ENCODE measurements at places on chromosomes 16 and 17. TPM values are rescaled to one million over a fixed set of nuclear protein-coding genes. Genes with fewer than 3 reads are reported as not detected.
A peak's percentile ranks its signal among the peaks of the same experiment; 100 is the strongest.

PRDM7 gene
- total RNA-seq, result not detected

ZSWIM7 gene
- 12.4 TPM for total RNA-seq

NXPH3 gene
- not detected for total RNA-seq

BANP gene
- total RNA-seq, result 47.5 TPM

PRR35 gene
- not detected for total RNA-seq

VTN gene
- total RNA-seq, result 0.22 TPM

MSLN gene
- total RNA-seq, result 3.4 TPM

- H3K4me3 ChIP-seq, result no peak overlapping the region
- DNase-seq, result no peak
- H3K36me3 ChIP-seq, result no peaks in the 10 kb centered on the region
- no peaks in the 10 kb centered on the region for H3K27me3 ChIP-seq
Observed at GRCh38 chr16:7550096-7550495, 217.5 kb downstream of the RBFOX1 start.

DNA sequence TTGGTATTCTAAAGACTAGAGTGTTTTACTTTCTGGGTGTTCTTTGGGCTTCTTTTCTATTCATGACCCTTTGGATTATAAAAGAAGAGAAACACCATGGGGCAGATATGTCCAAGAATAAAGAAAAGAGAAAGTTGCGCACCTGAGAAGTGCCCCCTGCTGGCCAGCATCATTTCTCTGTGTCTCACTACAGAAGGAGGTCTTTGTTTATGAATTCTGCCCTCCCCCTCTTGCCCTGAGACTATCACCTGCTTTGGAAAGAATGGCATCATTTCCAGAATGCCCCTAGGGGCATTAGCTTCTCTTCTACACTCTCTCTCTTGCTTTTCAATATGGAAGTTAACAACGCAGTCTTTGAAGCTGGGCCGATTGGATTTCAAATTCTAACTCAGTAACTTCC, 45.0 kb downstream of the CDH13 start:
- H3K4me1 ChIP-seq, result no peaks in the 10 kb centered on the region
- H3K4me3 ChIP-seq, result no peak overlapping the region
- H3K36me3 ChIP-seq, result no peaks in the 10 kb centered on the region
- no peak overlapping the region for H3K27ac ChIP-seq
- no peak for DNase-seq

DNA sequence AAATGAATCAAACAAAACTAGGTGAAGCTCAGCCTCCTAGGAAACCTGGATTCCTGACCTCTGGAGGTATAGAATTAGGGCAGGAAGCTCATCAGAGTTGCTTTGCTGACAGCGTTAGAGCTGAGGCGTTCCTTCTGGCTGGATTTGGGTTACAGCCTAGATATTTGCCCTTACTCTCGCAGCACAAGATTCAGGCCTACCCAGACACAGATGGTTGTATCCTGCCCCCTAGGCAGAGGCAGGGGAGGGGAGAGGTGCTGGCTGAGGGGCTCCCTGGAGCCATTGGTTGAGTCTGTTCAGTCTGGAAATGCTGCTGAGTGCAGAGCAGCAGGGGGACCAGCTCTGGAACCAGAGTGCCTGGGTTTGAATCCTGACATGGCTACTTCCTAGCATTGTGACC, 78.4 kb downstream of the MPRIP start:
- no peak overlapping the region for H3K27ac ChIP-seq
- peaks cover 18% of the 10 kb centered on the region for H3K36me3 ChIP-seq
- peaks cover 18% of the 10 kb centered on the region for H3K4me1 ChIP-seq
- no peak for DNase-seq
- no peak overlapping the region for H3K4me3 ChIP-seq

GRCh38 chr16:4245077-4245791, 3.4 kb upstream of the SRL start:
- no peak for DNase-seq
- H3K4me1 ChIP-seq, result no peaks in the 10 kb centered on the region
- peaks cover 5% of the 10 kb centered on the region for H3K36me3 ChIP-seq
- no peak overlapping the region for H3K4me3 ChIP-seq

- no peak overlapping the region for H3K27ac ChIP-seq
- peaks cover 70% of the 10 kb centered on the region for H3K27me3 ChIP-seq
- DNase-seq, result no peak
- H3K4me3 ChIP-seq, result no peak overlapping the region
Observed at GRCh38 chr17:40058186-40058784, 4.1 kb upstream of the MED24 start.

GRCh38 chr17:45316434-45317110, at the start of gene MAP3K14:
Gene MAP3K14 (minus strand): TSS chr17:45317020. CDS start chr17:45290745, 26,275 bp downstream.
- no peaks in the 10 kb centered on the region for H3K27me3 ChIP-seq
- H3K4me1 ChIP-seq, result peaks cover 85% of the 10 kb centered on the region
- DNase-seq, result peak; percentile 81

DNA sequence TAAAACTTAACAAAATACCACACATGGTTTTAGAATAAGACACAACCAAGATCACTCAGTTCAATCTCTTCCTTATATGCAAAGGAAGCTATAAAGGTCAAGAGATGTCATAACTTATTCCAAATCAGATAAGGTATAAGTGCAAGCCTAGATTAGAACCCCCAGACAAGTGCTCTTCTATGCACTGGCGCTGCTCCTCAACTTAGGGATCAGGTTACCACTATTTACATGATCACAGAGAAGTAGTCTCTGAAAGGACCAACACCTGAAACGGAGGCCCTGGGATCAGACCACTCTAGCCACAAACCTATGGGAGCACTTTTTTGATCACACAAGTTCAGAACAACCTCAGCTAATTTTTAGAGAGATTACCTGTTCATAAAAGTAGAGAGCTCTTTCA, 16.6 kb downstream of the COPS3 start:
- no peaks in the 10 kb centered on the region for H3K4me1 ChIP-seq
- peaks cover 17% of the 10 kb centered on the region for H3K36me3 ChIP-seq
- no peak overlapping the region for H3K4me3 ChIP-seq
- H3K27me3 ChIP-seq, result no peaks in the 10 kb centered on the region
- DNase-seq, result no peak

GRCh38 chr17:35713069-35713728, 18.2 kb upstream of the RASL10B start:
- no peaks in the 10 kb centered on the region for H3K27me3 ChIP-seq
- H3K4me3 ChIP-seq, result no peak overlapping the region
- peaks cover 29% of the 10 kb centered on the region for H3K36me3 ChIP-seq
- DNase-seq, result no peak

- no peaks in the 10 kb centered on the region for H3K4me1 ChIP-seq
- no peaks in the 10 kb centered on the region for H3K36me3 ChIP-seq
- H3K27me3 ChIP-seq, result no peaks in the 10 kb centered on the region
- no peak overlapping the region for H3K27ac ChIP-seq
Observed at GRCh38 chr17:12282056-12282455, 261.4 kb downstream of the MAP2K4 start.

GRCh38 chr16:83302853-83303252, 504.9 kb upstream of the HSBP1 start:
- H3K4me1 ChIP-seq, result no peaks in the 10 kb centered on the region
- H3K36me3 ChIP-seq, result no peaks in the 10 kb centered on the region
- no peak for DNase-seq
- no peak overlapping the region for H3K4me3 ChIP-seq
- H3K27ac ChIP-seq, result no peak overlapping the region

GRCh38 chr17:36722121-36722902, 120.9 kb downstream of the MRM1 start:
- H3K4me3 ChIP-seq, result peak overlapping the region; percentile 7
- H3K27ac ChIP-seq, result no peak overlapping the region
- H3K27me3 ChIP-seq, result peaks cover 97% of the 10 kb centered on the region

GRCh38 chr17:15650741-15651582, 31.5 kb upstream of the FBXW10B start:
- H3K36me3 ChIP-seq, result peaks cover 57% of the 10 kb centered on the region
- peak overlapping the region; percentile 95 for H3K27ac ChIP-seq
- no peaks in the 10 kb centered on the region for H3K27me3 ChIP-seq
- H3K4me1 ChIP-seq, result peaks cover 34% of the 10 kb centered on the region
- no peak for DNase-seq

DNA sequence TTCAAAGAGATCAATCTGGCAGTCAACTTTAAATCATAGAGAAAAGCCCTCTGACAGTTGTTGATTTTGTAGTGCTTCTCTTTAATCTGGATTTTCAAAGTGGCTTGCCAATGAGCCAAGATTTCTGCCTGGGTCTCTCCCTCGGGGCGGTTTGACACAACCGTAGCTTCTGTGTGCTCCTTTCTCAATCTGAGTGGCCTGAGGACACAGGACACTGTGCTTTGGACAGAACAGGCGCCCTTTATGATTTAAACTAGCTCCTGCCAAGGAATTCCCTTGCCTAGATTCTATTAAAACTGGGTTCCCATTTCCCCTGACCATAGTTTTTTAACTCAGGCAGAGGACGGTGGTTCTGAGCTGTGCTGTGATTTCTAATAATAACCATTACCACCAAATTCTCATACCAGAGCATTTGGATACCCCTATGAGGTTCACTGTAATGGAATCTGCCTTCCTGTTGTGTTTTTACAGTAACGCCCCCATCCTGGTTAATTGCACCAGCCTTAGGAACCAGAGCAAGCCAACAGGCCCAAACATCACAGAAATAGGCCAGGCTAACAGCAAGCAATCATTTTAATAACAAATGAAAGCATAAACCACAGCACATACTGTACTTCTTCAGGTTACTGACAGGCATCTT, 4.0 kb downstream of the ZFHX3 start:
- peaks cover 12% of the 10 kb centered on the region for H3K36me3 ChIP-seq
- DNase-seq, result no peak
- peaks cover 45% of the 10 kb centered on the region for H3K4me1 ChIP-seq
- no peaks in the 10 kb centered on the region for H3K27me3 ChIP-seq

- no peaks in the 10 kb centered on the region for H3K36me3 ChIP-seq
- H3K27me3 ChIP-seq, result no peaks in the 10 kb centered on the region
- H3K4me3 ChIP-seq, result no peak overlapping the region
- no peaks in the 10 kb centered on the region for H3K4me1 ChIP-seq
- no peak overlapping the region for H3K27ac ChIP-seq
Observed at GRCh38 chr16:12440228-12440530, 363.5 kb downstream of the CPPED1 start.

DNA sequence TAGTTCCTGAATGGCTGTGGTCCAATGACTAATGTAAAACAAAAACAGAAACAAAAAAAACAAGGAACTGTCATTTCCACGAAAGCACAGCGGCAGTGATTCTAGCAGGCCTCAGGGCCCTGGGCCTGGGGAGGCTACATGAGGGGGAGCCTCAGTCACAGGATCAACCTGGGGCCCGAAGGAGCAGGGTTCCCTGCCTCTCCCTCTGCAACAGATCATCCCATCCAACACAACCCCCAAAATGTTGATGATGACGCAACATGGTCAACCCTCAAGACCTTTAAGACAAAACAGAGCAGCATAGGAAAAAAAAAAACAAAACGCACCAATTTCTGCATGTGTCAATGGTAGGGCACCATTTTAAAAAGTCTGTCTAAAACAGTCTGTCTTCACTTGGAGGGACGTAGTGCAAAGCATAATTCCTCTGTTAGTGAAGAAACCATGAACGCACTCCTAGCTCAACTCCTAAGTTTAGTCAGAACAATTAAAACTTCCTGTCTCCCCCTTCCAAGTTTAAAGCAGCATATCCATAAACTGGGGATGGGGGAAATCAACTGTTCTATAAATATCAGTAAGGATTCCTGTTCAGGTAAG, 32.3 kb downstream of the AXIN2 start:
- no peak overlapping the region for H3K27ac ChIP-seq
- no peaks in the 10 kb centered on the region for H3K4me1 ChIP-seq
- H3K4me3 ChIP-seq, result no peak overlapping the region

- no peak overlapping the region for H3K4me3 ChIP-seq
- DNase-seq, result no peak
- no peak overlapping the region for H3K27ac ChIP-seq
- peaks cover 17% of the 10 kb centered on the region for H3K4me1 ChIP-seq
- H3K36me3 ChIP-seq, result peaks cover 7% of the 10 kb centered on the region
Observed at GRCh38 chr17:64085650-64086005, 44.3 kb downstream of the ERN1 start.

DNA sequence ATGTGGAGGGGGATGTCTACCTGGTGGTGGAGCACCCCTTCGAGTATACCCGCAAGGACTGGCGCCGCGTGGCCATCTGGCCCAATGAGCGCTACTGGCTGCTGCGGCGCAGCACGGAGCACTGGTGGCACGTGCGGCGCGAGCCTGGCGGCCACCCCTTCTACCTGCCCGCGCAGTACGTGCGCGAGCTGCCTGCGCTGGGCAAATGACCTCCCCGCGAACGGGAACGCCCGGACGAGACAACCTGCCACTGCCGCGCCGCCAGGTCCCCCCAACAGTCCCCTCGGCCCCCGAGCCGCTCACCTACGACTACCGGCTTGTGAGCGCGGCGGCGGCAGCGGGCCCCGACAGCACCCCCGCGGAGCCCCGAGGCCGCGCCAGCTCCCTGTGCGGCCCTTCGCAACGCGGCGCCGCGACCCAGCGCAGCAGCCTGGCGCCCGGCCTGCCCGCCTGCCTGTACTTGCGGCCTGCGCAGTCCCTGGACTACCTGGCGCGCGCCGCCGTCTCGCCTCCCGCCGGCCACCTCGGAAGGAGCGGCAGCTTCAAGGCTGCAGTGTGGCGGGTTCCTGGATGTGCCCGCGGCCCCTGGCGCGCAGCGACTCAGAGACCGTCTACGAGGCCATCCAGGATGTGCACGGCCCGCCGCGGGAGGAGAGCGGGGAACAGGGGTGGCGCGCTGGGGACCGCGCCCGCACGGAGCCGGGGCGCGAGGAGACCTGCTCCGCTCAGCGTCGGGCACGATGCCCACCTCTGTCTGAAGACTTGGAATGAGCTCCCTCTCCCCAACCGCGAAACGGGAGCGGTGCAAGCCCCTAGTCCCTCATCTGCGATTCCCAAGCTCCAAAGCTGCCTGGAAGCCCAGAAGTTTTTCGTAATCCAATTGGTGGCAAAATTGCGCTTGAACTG, 48.7 kb upstream of the AMZ2 start:
- H3K4me1 ChIP-seq, result peaks cover 8% of the 10 kb centered on the region
- peak; percentile 28 for DNase-seq
- H3K4me3 ChIP-seq, result peak overlapping the region; percentile 40
- H3K27ac ChIP-seq, result no peak overlapping the region

GRCh38 chr17:194828-195602, 13.6 kb upstream of the DOC2B start:
- no peaks in the 10 kb centered on the region for H3K4me1 ChIP-seq
- peaks cover 1% of the 10 kb centered on the region for H3K36me3 ChIP-seq
- H3K4me3 ChIP-seq, result no peak overlapping the region
- DNase-seq, result no peak
- no peaks in the 10 kb centered on the region for H3K27me3 ChIP-seq

DNA sequence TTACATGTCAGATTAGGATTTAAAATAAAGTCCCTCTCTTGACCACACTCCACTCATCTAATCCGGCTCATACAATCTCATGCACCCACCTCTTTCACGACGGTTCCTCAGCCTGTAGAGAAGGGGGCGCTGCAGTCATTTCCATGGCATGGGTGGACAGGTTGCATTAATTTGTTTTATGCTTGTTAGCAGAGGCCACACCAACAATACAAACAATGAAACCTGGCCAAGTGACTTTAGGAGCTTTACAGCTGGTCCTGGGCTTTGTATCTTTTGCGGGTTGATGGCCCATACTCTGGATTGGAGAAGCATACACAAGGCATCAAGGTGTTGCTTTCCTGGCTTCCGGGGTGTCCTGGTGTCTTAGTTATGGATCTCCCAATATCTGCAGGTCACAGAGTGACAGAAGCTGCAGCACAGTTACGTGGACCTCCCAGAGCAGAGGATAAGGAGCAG, 9.7 kb upstream of the SNF8 start:
- peaks cover 5% of the 10 kb centered on the region for H3K36me3 ChIP-seq
- H3K27ac ChIP-seq, result no peak overlapping the region
- H3K27me3 ChIP-seq, result peaks cover 11% of the 10 kb centered on the region
- DNase-seq, result peak; percentile 73
- H3K4me1 ChIP-seq, result peaks cover 10% of the 10 kb centered on the region

- no peaks in the 10 kb centered on the region for H3K27me3 ChIP-seq
- no peak overlapping the region for H3K4me3 ChIP-seq
- H3K27ac ChIP-seq, result peak overlapping the region; percentile 31
- no peak for DNase-seq
- H3K4me1 ChIP-seq, result peaks cover 38% of the 10 kb centered on the region
- peaks cover 34% of the 10 kb centered on the region for H3K36me3 ChIP-seq
Observed at GRCh38 chr16:28193530-28194423, 18.0 kb downstream of the XPO6 start.
